Hematopoietic multipotent progenitor cell treated with erythropoietin and hydrocortisone succinate and interleukin-3 and kit ligand, for 15 days (in vitro differentiated cells): ENCODE measurements at places on chromosomes 7 and 10.

GRCh38 chr10:111874576-111874975 is 309.0 kb downstream of the GPAM start:
- no peak for DNase-seq

DNA sequence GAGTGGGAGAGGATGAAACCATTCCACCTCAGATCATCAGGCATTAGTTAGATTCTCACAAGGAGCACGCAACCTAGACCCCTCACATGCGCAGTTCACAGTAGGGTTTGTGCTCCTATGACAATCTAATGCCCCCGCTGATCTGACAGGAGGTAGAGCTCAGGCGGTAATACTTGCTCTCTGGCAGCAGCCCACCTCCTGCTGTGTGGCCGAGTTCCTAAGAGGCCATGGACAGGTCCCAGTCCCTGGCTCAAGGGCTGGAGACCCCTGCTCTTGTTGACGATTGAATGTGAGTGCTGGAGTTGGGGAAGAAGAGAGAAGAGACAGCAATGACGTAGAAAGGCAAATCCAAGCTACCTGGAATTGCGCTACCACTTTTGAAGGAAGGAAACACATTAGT is 267.2 kb downstream of the TFEC start:
- DNase-seq: no peak

DNA sequence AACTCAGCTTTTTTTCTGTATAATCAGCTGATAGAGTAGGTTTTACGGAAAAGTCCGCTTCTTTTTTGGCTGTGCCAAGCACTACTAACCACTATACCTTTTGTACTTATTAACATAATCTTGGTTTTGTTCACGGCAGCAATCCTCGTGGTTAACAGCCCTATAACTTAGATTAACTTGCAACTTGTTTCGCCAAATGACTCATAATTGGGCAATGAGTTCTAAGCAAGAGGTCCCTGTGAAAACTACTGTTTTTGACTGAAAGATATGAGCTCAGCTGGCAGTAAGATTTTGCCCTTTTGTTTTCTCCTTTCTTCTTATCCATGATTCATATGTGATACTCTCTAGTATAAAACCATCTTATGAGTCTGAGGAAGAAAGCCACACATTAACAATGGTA is 345.0 kb upstream of the PCDH15 start:
- no peak for DNase-seq

DNA sequence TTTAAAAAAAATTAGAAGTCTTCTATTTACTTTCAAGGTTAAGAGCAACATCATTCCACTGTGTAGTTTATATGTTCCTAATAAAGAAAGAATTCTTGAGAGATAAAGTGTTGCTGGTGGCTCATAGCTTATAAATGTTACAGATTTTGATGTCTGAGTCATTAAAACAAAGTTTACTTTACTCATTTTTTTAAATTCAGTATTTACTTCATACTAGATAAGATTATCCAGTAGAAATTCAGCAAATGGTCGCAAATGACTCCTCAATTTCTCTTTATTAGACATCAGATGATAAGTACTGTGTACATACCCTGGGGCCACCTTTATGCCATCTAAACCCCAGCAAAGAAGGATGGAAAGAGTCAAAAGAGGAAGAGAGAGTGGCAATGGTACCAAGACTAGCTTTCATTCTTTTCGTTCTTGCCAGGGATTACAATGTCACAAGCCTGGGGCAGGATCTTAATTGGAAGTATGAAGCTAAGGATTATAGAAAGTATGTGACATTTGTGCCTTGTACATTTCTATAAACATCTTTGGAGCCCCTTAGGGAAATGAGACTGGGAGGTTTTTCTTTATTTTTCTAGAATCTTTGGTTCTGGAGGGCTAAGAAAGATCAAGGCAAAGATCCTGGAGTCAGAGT is 206.1 kb downstream of the CHRM2 start:
- no peak for DNase-seq

GRCh38 chr7:151076863-151077704 is 3.5 kb downstream of the FASTK start:
- no peak for DNase-seq
